Activated CD4-positive, alpha-beta T cell treated with anti-CD3 and anti-CD28 coated beads, Interleukin-2, amount 10 ng/mL, durations not matched to agents 24 days and 14 days (primary cell): ENCODE measurements at places on chromosomes 3 and 15. TPM values are rescaled to one million over a fixed set of nuclear protein-coding genes. Genes with fewer than 3 reads are reported as not detected.

Gene DNASE1L3
- not detected in 2 replicates for total RNA-seq

Gene ZNF80
- total RNA-seq, result 0.19 and 0.21 TPM in 2 replicates

Gene GOLGA8S
- 0.07 TPM in 2 replicates for total RNA-seq

Gene IGSF11
- 0.47 TPM in 1 of 2 replicates, not detected in the other for total RNA-seq

Gene DNAJB11
- 74.0 and 77.7 TPM in 2 replicates for total RNA-seq

Gene PYGO1
- total RNA-seq, result not detected in 2 replicates

DNA sequence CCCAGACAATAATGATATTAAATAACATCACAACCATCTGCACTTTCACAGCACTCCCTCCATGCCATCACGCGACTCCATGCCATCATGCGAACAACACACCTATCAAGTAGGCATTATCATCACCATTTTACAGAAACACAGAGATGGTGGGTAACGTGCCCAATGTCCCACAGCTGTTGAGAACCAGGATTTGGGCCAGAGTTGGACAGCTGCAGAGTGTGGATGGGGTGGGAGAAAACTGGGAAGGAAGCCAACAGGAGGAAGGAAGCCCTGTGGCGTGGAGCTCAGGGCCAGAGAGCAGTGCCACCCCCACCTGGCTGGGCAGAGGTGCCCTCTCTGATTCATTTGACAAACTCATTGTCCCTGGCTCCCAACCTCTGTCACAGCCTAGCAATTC lies 29.0 kb downstream of the RBPMS2 start:
- DNase-seq, result no peak

- DNase-seq, result no peak
These were observed 116.1 kb downstream of the PCCB start for GRCh38 chr3:136366289-136366688.

GRCh38 chr3:132880986-132881385 lies 157.2 kb upstream of the TMEM108 start:
- no peak for DNase-seq

DNA sequence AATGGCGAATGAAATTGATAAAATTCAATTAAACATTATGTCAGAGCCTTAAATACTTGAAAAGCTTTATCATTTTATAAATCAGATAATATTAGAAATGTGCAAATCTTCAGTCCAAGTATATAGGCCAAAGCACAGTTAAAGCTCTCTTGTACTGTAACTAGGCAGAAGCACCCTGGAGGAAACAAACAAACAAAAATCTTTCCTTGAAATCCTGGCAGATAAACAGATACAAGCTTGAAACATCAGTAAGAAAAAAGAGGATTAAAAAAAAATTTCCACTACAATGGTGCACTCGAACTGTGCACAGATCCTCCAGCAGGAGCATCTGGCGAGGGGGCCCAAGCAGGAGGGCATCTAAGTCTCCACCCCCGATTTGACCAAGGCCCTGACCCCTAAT lies 166.6 kb downstream of the PLD1 start:
- DNase-seq, result no peak

- peak; percentile 84 for DNase-seq
These were observed 47.3 kb downstream of the EIF3J start for GRCh38 chr15:44584162-44584749.

DNA sequence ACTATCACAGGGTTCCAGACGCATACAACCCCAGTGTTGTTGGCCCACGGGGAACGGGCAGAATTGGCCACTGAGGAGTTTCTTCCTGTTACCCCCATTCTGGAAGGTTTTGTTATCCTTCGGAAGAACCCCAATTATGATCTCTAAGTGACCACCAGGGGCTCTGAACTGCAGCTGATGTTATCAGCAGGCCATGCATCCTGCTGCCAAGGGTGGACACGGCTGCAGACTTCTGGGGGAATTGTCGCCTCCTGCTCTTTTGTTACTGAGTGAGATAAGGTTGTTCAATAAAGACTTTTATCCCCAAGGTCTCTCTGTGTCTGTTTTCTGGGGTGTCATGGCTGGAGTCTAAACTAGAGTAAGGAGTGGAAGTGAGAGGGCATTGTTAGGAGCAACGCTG lies 5.7 kb upstream of the EIF4G1 start:
- DNase-seq, result no peak

DNA sequence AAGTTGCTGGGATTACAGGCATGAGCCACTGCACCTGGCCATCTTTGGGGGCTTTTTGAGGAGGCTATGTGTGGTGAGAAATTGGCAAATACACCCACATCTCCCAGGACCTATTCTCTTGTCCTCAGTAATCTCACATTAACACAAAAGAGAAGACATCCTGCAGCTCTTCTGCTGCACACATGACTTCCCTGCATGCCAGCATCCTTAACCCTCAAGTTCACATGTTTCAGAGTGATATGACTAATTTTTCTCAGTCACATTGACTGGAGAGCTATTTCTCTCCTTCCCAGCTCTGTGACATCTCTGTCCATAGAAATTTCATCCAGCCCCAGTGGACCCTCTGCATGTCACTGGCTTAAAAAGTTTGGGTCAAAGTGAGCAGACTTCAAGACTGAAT lies 1.9 kb upstream of the SKIC8 start:
- DNase-seq, result no peak

- no peak for DNase-seq
These were observed 13.3 kb downstream of the CLK3 start for GRCh38 chr15:74628949-74629348.

GRCh38 chr3:136750897-136751315 lies 1.3 kb downstream of the STAG1 start:
- no peak for DNase-seq

DNA sequence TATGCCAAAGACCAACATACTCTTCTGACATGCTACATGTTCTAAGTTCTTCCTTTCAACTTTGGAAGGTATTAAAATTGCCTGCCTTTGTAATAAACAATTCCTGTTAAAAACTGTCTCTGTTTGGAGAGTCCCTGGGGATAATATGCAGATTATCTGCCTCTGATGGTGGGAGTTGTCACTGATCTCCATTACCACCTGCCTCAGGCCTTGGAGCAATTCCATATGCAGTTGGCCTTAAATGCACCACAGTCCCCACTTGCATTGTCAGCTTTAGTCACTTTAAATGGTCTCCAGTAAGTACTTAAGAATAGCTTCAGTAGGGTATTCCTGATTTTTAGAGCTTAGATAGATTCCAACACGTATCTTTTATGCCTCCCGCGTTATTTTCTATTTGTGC lies 121.1 kb upstream of the GOLIM4 start:
- no peak for DNase-seq

DNA sequence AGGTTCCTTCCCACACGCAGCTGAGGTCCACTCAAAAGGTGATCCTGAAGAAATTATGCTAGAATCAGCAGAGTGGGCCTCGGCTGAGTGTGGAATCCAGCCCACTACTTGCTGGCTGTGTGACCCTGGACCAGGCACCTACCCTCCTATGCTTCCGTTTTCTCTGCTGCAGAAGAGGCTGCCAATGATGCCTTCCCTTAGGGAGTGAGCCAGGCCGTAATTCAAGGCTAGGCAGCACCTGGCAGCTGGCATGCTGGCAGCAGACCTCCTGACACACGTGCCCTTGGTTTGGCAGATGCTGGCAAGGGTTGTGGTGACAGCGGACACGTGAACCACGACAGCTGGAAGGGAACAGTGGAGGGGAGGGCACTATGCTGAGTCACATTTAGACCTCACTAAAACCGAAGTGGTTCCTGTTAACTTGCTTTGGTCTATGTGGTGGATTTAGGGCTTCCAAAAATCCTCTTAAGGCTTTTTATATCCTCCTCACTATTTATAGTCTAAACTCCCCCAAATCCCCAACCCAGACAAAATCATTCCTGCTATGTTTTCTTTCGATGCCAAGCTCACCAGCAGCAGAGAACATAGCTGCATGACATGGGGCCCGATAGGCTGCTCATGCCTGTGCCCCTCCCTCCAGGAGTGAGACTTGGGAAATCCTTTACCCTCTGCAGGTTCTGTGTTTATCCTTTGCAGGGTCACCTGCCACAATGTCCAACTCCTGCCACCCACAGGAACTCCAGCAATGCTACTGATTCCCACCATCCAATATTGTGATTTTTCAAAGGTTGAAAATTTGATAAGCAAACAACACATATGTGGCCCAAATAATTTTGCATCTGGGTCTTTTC lies 10.6 kb upstream of the PCSK6 start:
- peak; percentile 67 for DNase-seq

DNA sequence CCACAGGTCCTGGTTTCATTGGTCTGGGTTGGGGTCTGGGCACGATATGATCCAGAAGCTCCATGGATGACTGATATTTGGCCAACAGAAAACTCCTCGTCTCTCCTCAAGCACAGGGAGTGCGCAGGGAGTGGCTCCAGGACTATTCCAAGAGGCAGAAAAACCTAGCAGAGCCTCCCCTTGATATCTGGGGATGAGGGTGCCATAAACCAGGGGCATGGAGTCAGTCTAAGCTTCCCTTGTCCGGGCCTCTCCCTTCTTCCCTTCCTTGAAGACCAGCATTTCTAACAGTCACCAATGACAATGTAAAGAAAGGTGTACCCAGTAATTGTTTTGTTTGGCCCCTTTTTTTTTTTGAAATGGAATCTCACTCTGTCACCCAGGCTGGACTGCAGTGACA lies 99.4 kb upstream of the HACD2 start:
- DNase-seq, result no peak

DNA sequence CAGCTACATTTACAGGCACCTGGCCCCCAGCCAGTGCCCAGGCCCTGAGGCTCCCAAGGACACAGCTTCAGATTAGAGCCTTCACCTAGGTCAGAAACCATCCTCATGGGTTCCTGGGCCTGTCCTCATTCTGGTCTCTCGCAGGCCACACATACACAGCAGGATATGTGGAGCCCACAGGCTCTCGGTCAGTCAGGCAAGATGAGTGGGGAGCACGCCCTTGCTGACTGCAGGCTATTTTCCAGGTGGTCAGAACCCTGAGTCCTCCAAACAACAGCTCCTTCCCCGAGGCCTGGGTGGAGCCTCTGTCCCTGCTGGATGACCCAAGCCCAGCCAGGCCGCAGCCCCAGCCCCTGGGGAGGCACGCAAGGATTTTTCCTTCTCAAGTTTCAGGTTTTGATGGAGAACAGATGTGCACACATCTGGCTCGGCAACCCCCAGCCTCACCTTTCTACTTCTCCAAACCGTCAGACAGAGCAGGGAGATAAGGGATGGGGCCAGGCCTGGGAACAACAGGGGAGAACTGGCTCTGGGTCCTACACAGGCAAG lies 1.6 kb downstream of the STRA6 start:
- DNase-seq, result no peak

DNA sequence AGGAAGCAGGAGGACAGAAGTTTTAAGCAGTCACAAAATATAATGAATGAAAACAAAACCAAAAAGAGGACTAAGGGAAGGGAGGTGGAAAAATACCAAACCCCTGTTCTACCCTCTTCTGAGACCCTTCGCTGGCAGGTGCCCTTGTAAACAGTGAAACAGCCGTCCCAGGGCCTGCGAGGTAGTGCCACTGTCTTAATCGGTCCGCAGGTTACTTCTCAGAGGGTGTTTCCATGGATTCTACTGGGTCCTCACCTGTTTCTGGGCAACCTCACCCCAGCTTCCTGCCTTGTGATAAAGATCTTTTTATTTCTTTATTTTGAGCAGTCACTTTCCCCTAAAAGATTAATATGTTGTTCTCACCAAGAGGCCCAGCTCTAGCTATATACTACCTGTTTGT lies 65.3 kb downstream of the SLC30A4 start:
- peak; percentile 76 for DNase-seq

DNA sequence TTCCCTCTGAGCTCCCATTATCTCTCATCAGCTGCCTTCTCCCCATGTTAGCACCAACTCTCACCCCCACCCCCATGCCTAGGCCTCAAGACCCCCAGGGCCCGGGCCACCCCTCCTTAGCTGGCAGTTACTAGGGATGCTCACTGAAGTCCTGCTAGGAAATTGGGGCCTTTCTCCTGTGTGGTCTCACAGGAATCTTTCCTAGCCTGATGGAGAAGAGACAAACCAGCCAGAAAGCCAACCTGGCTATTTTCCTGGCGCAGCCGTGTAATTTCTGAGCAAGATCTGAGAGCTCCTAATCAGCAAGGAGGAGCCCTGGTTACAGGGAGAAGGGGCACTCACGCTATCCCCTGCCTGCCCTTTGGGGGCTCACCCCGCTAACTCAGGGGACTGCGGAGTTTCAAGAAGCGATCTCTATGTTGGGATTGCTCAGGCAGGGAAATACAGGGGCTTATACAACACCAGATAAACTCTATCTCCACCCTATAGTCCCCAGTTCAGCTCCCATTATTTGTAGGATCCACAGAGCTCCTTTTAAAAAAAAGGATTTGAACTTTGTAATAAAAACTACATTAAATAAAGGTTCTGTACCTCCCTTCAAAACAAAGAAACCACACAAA lies 25.2 kb downstream of the NR2F2 start:
- no peak for DNase-seq

DNA sequence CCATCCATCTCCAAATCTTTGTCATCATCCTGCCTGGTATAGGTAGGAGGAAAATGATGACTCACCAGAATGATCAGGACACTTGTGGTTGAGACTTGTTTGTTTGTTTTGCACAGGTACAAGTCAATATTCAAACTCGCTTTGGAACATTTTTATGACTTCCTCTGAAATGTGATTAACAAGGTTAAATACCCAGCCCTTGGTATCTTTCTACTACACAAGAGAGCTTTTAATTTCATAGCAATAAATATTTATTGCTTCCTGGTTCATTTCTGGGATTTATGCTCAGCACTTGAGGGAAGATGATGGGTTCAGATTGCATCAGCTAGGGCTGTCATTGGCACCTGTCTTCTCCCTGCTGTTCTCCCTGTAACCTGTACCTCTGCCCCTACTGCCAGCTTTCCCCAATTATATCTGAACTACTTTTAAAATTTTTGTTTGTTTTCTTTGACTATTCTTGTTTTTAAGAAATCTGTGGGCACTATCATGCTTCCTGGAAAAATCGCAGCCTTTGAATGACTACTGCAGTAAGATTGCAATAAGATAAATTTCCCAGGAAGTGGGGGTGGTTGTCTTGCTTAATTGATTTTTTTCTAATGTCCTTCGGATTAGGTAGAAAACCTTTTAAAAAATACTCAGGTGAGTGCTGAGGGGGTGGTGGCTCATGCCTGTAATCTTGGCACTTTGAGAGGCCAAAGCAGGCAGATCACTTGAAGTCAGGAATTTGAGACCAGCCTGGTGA lies 24.3 kb upstream of the GCNT3 start:
- DNase-seq, result no peak

DNA sequence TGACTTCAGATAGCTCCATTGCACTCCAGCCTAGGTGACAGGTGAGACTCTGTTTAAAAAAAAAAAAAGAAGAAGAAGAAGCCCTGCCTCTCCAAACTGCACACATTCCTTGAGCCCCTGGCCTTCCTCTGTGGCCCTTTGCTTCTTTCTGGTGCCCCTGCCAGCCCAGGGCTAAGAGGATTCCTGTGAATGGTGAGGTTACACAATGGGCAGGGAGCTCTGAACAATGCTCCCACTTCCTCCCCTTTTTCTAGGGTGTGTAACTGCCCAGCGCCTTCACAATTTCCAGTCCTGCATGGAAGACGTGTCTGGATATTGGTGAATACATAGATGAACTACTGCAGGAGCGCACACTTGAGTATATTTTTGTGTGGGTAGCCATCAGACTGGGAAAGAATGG lies 3.6 kb upstream of the AMOTL2 start:
- DNase-seq, result no peak

DNA sequence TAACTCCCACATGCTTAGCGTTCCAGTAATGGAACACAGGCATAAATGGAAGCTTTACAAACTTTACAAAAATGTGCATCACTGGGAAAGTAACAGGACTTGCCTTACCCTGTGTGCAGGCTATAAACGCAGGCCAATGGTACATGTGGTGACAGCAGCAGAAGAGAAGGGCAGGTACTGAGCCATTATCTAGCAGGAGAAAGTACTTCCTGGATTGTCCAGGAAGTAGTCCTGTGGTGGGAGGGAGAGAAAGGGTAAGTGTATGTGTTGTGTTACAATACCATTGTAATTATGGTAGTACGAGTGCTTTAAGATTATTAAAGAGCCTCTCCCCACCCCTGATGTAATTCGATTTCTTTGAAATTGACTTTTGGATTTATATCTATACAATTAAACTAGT lies 5.3 kb downstream of the ATP1B3 start:
- no peak for DNase-seq
